ENCODE measurements at places on chromosomes 13 and 19. TPM values are rescaled to one million over a fixed set of nuclear protein-coding genes. Genes with fewer than 3 reads are reported as not detected.

Gene ZNF536
- not detected for total RNA-seq

Gene PCSK4
- total RNA-seq: 1.5 TPM

Gene ZNF439
- 2.3 TPM for total RNA-seq

Gene STK11
- 104 TPM for total RNA-seq

Gene CGB2
- not detected for total RNA-seq

Gene CERS1
- not detected for total RNA-seq

Gene KATNAL1
- total RNA-seq: 13.2 TPM

Gene CABP5
- total RNA-seq: not detected

Gene GPATCH1
- total RNA-seq: 4.4 TPM

Gene USF2
- total RNA-seq: 116 TPM

- no peaks in the 10 kb centered on the region for H3K27me3 ChIP-seq
- peak; percentile 46 for DNase-seq
- H3K4me3 ChIP-seq: no peak overlapping the region
- no peak overlapping the region for H3K27ac ChIP-seq
- H3K4me1 ChIP-seq: no peaks in the 10 kb centered on the region
- H3K36me3 ChIP-seq: no peaks in the 10 kb centered on the region
Observed at GRCh38 chr13:113162783-113163685, 4.6 kb downstream of the PROZ start.

DNA sequence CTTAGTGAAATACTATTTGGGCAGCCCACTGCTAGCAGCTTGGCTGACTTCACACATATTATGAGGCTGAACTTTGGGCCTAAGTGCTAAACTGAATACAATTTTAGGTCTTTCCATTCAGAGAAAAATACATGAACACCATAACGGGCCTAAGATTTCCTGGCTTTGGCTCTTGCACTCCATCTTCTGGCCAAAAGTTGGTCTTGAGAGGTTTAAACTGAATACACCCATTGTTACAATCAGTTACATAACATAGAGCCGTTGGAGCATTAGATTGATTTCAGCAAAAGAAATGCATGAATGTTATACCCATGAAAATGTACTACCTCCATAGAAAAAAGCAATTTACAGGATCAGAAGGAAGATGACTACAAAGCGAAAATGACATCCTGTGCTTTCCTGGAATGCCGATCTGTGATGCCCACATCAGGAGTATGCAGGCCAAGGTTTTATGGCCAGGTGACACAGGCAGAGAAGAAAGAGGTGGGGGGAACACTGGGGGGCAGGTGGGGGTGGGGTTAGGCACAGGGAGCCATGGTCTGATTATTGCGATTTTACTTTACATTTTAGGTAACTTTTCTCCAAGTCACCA lies 11.1 kb upstream of the SHISA2 start:
- H3K27me3 ChIP-seq: no peaks in the 10 kb centered on the region
- H3K36me3 ChIP-seq: no peaks in the 10 kb centered on the region
- H3K4me3 ChIP-seq: no peak overlapping the region
- no peak overlapping the region for H3K27ac ChIP-seq

DNA sequence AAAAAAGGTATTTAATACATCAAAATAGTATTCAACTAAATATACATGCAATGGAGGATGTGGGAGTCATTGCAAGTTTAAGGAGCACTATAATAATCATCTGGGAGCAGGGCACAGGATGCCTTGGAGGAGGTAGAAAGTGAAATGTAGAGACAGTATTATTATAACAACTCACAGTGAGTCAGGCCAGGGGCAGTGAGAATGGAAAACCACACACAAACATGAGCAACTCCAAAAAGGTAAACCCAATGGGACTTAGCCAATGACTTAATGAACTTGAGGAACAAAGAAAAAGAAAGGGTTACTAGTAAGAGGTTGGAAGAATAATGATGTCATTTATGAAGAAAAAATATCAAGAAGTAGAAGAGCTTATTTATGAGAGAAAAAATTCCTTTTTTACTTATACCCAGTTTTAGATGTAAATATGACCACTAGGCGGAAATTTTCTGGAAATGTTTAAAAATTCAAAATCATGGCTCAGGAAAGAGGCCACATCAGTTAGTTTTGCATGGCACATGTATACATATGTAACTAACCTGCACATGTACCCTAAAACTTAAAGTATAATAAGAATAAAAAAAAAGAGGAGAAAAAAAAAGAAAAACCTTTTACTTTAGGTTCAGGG lies 389.3 kb downstream of the SUCLA2 start:
- H3K27ac ChIP-seq: no peak overlapping the region
- no peak overlapping the region for H3K4me3 ChIP-seq
- no peaks in the 10 kb centered on the region for H3K36me3 ChIP-seq
- H3K4me1 ChIP-seq: no peaks in the 10 kb centered on the region
- DNase-seq: no peak
- H3K27me3 ChIP-seq: no peaks in the 10 kb centered on the region

DNA sequence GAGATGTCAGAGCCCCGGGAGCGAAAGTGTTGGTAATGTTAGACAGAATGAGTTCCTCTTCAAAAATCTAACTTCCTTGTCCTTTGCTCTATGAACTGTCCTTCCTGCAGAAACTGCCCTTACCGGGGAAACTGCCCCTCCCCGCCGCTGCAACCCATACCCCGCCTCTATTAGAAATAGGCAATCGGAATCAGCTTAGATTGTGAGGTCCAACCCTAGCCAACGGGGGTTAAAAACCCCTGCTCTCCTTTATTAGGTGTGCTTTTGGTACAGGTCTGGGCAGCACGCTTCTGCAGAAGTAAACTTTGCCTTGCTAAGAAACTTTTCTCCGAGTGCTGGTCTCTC lies 11.5 kb upstream of the CAPNS1 start:
- H3K27me3 ChIP-seq: no peaks in the 10 kb centered on the region
- H3K4me3 ChIP-seq: peak overlapping the region; percentile 57
- H3K36me3 ChIP-seq: peaks cover 24% of the 10 kb centered on the region
- no peak for DNase-seq

- H3K36me3 ChIP-seq: no peaks in the 10 kb centered on the region
- H3K4me1 ChIP-seq: no peaks in the 10 kb centered on the region
- DNase-seq: no peak
- no peaks in the 10 kb centered on the region for H3K27me3 ChIP-seq
- no peak overlapping the region for H3K27ac ChIP-seq
- no peak overlapping the region for H3K4me3 ChIP-seq
Observed at GRCh38 chr19:3851254-3852176, 17.3 kb downstream of the ZFR2 start.

GRCh38 chr19:53374288-53374687 lies 8.8 kb downstream of the ZNF525 start:
- H3K4me3 ChIP-seq: no peak overlapping the region
- H3K4me1 ChIP-seq: no peaks in the 10 kb centered on the region
- peaks cover 46% of the 10 kb centered on the region for H3K36me3 ChIP-seq
- H3K27ac ChIP-seq: no peak overlapping the region
- no peaks in the 10 kb centered on the region for H3K27me3 ChIP-seq

DNA sequence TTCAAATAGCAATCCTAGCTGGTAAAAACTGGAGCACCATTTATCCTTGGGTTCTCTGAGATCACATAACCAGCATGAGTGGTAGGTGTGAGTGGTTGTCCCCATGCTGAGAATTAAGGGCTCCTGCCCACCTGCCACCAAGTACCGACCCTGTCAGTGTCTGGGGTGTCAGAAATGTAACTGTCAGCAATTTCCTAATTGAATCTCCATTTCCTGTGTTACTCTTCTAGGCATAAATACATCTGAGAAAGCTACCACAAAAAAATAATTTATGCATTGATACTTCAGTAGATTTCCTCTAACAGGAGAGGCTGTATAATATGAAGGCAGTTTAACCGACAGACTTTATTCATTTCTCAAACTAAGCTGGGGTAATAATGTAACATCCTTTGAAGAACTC lies 25.1 kb downstream of the CPB2 start:
- no peaks in the 10 kb centered on the region for H3K36me3 ChIP-seq
- H3K4me3 ChIP-seq: no peak overlapping the region
- H3K27ac ChIP-seq: no peak overlapping the region
- no peaks in the 10 kb centered on the region for H3K27me3 ChIP-seq
- H3K4me1 ChIP-seq: no peaks in the 10 kb centered on the region

DNA sequence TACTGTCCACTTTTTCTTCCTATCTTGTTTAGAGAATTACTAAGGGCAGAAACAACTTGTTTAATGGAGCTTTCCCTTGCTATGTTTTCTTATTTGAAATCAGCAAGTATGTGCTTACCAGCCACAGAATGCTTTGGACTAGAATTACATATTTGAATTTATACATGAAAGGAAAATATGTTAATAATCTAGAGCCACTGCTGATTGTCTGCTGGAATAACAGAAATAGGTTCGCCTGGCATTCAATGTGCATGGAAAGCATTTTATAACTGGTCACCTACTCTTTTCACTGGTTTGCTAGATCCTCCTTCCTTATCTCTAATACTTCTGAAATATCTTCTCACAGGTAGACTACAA lies 8.0 kb downstream of the EFNB2 start:
- H3K27me3 ChIP-seq: no peaks in the 10 kb centered on the region
- no peak overlapping the region for H3K4me3 ChIP-seq
- H3K27ac ChIP-seq: no peak overlapping the region
- no peaks in the 10 kb centered on the region for H3K36me3 ChIP-seq

GRCh38 chr13:113327391-113327765 lies 30.3 kb downstream of the LAMP1 start:
- DNase-seq: no peak
- peaks cover 18% of the 10 kb centered on the region for H3K36me3 ChIP-seq
- H3K27me3 ChIP-seq: no peaks in the 10 kb centered on the region
- no peaks in the 10 kb centered on the region for H3K4me1 ChIP-seq

DNA sequence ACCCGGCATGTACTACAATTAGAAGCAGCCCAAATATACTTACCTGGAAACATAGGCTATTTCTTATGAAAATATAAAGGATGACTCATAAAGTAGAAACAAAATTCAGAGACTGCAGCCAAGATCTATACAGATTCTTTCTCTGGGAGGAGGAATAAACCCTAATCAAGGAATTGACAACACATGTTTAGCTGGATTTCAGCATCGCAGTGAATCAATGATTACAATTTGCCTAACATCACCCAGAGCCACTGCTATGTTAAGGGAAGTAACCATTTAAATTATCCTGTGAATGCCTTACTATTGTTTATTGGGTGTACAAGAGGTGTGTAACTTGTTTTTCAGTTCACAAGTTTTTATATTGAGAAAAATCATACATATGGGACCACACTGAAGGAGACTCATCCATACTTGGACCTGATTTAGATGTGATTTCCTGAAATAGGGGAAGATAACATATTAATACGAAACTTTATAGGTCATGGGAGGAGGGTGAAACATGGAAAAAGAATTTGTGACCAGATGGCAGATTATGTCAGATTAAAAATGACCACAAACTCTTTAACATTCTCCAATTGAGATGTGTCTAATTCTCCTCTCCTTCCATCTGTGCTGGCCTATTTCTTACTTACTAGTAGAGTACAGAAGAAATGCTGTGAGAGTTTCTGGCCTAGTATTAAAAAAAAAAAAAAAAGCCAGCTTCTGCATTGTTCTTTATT lies 1168.4 kb downstream of the SLITRK1 start:
- no peak for DNase-seq
- H3K36me3 ChIP-seq: no peaks in the 10 kb centered on the region
- no peaks in the 10 kb centered on the region for H3K27me3 ChIP-seq
- H3K27ac ChIP-seq: no peak overlapping the region

DNA sequence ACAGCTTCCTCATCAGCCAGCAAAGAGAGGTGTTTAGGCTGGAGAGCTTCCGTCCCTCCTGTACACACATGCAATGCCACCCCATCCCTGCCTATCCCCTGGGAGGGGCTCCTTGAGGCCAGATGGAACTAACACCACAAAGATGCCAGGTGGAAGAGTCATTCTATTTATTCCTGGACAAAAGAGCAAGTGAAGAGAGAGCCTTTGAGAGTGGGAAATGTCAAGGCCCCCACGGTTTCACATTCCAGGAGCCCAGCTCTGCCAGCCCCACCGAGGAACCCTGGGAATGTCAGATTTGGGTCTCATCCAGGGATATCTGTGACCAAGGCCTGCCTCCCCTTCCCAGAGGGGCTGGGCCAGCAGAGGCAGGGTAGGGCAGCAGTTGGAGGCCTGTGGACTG lies 30.8 kb upstream of the IGFL1 start:
- H3K27me3 ChIP-seq: no peaks in the 10 kb centered on the region
- no peak overlapping the region for H3K4me3 ChIP-seq
- no peak overlapping the region for H3K27ac ChIP-seq
- DNase-seq: no peak

- no peak overlapping the region for H3K4me3 ChIP-seq
- H3K27me3 ChIP-seq: no peaks in the 10 kb centered on the region
- no peak overlapping the region for H3K27ac ChIP-seq
- H3K4me1 ChIP-seq: no peaks in the 10 kb centered on the region
- no peak for DNase-seq
Observed at GRCh38 chr13:21202767-21203531, 26.5 kb downstream of the MRPL57 start.

GRCh38 chr13:78875792-78876580 lies 217.0 kb upstream of the OBI1 start:
- no peaks in the 10 kb centered on the region for H3K36me3 ChIP-seq
- no peak overlapping the region for H3K27ac ChIP-seq
- H3K4me3 ChIP-seq: no peak overlapping the region
- no peaks in the 10 kb centered on the region for H3K27me3 ChIP-seq

GRCh38 chr19:49335784-49336481 lies 727 bp downstream of the CD37 start:
- H3K4me1 ChIP-seq: peaks cover 14% of the 10 kb centered on the region
- H3K36me3 ChIP-seq: no peaks in the 10 kb centered on the region
- H3K27me3 ChIP-seq: no peaks in the 10 kb centered on the region
- H3K27ac ChIP-seq: no peak overlapping the region
- no peak overlapping the region for H3K4me3 ChIP-seq

- no peaks in the 10 kb centered on the region for H3K27me3 ChIP-seq
- H3K4me3 ChIP-seq: no peak overlapping the region
- H3K4me1 ChIP-seq: no peaks in the 10 kb centered on the region
- no peak for DNase-seq
Observed at GRCh38 chr19:35195830-35196229, 32.7 kb downstream of the FAM187B start.

- H3K36me3 ChIP-seq: peaks cover 73% of the 10 kb centered on the region
- no peak overlapping the region for H3K27ac ChIP-seq
- H3K4me3 ChIP-seq: no peak overlapping the region
- no peak for DNase-seq
Observed at GRCh38 chr13:102872131-102872530, 26.3 kb downstream of the ERCC5 start.

- no peak for DNase-seq
- H3K27me3 ChIP-seq: no peaks in the 10 kb centered on the region
- no peaks in the 10 kb centered on the region for H3K36me3 ChIP-seq
- no peak overlapping the region for H3K4me3 ChIP-seq
- no peak overlapping the region for H3K27ac ChIP-seq
Observed at GRCh38 chr13:39910041-39910440, 254.6 kb downstream of the COG6 start.

All from ascending aorta (tissue), 2 donors.